ENCODE measurements at places on chromosomes 5 and 9.

GRCh38 chr9:133604214-133604613 lies 5.0 kb downstream of the FAM163B start:
- no peak for DNase-seq

GRCh38 chr5:132064140-132064539 lies 3.7 kb downstream of the IL3 start:
- no peak for DNase-seq

- DNase-seq, result no peak
Observed at GRCh38 chr5:135236228-135236907, 162.7 kb downstream of the MACROH2A1 start.

DNA sequence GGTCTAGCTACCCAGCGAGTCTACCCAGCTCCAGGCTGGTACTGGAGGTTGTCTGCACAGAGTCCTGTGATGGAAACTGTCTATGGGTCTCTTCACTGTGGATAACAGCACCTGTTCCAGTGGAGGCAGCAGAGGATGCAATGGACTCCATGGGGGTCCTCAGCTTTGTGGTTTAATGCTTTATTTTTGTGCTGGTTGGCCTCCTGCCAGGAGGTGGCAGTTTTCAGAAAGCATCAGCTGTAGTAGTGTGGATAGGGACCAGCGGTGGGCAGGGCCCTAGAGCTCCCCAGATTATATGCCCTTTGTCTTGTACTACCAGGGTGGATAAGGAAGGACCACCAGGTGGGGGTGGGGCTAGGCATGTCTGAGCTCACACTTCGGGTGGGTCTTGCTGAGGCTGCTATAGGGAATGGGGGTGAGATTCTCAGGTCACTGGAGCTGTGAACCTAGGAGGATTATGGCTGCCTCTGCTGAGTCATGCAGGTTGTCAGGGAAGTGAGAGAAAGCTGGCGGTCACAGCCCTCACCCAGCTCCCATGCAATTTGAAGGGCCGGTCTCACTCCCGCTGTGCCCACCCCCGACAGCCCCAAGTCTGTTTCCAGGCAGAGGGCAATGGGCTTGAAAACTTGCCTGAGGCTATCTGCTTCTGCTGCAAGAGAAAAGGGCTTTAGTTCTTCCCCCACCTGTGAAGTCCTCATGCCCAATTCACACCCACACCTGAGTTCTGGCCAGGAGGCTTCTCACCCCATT lies 397.1 kb downstream of the TLE1 start:
- DNase-seq, result no peak

GRCh38 chr5:92749943-92750342 lies 831.1 kb downstream of the NR2F1-AS1 start:
- no peak for DNase-seq

GRCh38 chr9:13022756-13023155 lies 247.9 kb downstream of the LURAP1L start:
- no peak for DNase-seq

- DNase-seq, result no peak
Observed at GRCh38 chr9:78676623-78677022, 379.7 kb downstream of the PSAT1 start.

- DNase-seq, result no peak
Observed at GRCh38 chr9:89778100-89779090, 173.6 kb downstream of the GADD45G start.

- DNase-seq, result peak; percentile 31
Observed at GRCh38 chr5:26894719-26895263, 143.6 kb downstream of the CDH9 start.

DNA sequence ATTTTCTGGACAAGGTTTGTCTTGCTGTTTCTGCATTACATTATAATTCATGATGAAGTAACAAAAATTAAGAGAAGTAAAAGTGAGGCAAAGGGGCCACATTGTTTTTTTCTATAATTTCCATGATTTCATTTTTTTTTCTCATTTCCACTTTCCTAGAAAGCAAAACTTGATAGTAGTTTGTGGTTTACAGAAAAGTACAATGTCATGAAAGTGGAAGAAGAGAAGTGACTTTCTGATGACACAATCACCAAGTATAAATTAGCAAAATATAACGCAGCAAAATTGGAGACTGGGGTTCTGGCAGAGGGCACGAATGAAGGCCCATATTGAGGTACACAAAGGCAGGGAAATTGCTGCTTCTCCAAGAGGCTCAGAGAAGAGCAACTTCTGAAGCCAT lies 5.0 kb upstream of the IFNA14 start:
- no peak for DNase-seq

DNA sequence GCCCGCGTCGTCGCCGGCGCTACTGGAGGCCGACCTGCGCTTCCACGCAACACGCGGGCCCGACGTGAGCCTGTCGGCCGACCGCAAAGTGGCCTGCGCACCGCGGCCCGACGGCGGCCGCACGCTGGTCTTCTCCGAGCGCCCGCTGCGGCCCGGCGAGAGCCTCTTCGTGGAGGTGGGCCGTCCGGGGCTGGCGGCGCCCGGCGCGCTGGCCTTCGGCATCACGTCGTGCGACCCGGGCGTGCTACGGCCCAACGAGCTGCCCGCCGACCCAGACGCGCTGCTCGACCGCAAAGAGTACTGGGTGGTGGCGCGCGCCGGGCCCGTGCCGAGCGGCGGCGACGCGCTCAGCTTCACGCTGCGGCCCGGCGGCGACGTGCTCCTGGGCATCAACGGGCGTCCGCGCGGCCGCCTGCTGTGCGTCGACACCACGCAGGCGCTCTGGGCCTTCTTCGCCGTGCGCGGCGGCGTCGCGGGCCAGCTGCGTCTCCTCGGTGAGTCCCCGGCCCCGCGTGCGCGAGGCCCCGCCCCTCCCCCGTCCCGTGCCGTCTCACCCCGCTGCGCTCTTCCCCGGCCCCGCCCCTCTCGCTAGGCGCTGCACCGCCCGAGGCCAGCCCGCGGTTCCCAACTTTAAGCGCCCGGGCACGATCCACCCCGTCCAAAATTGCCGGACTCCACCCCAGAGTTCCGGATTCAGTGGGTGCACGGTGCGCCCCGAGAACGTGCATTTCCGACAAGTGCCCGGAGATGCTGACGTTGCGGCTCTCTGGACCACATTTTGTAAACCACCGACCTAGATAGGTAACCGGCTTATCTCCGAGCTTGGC lies 42.8 kb downstream of the NEURL1B start:
- no peak for DNase-seq

GRCh38 chr9:68672215-68672614 lies 32.8 kb upstream of the PIP5K1B start:
- no peak for DNase-seq

DNA sequence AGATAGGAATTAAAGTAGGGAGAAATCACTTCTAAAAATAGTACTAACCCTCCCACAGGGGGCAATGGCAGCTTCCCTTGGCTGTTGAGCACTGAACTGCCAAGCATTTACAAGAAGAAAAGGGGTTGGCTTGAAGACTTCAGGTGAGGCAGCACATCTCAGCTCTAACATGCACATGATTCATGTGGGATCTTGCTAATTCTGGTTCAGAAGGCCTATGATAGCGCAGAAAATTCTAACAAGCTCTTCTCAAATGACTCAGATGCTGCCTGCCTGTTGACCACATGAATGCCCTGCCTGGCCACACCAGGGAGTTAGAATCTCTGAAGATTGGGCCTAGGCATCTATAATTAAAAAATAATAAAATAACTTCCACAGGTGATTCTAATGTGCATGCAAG lies 22.6 kb downstream of the CD180 start:
- DNase-seq, result no peak

DNA sequence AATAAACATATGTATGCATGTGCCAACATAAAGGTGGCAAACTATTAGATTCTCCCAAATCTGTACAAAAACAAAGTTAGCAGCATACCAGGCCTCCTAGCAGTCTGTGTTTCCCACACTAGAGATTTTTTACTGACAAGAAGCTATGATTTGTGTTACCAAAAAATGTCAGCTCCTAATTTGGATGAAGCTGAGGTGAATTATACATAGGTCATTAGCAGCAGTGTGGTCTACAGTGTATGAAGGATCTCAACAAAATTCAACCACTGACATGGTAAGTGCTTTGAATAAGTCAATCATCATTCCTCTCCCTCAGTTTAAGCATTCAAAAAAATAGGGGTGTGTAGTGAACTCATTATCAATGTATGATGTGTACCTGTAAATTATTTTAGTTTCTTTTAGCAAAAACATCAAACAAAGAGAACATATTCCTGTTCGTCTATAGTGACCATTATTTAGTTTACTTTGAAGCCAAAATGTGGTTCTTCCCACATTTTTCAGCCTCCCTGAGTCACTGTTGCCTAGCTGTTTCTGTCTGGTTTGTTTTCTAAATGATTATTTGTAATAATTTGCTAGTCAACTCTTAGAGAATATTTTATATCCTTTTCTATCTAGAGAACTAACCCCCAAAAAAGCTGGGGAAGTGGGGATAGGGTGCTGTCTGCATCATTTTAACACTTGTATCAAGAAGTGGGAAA lies 52.1 kb upstream of the RGMB start:
- no peak for DNase-seq

- no peak for DNase-seq
Observed at GRCh38 chr9:86246752-86247161, 12.7 kb downstream of the C9orf153 start.

GRCh38 chr5:116472274-116472673 lies 102.3 kb downstream of the SEMA6A start:
- no peak for DNase-seq

DNA sequence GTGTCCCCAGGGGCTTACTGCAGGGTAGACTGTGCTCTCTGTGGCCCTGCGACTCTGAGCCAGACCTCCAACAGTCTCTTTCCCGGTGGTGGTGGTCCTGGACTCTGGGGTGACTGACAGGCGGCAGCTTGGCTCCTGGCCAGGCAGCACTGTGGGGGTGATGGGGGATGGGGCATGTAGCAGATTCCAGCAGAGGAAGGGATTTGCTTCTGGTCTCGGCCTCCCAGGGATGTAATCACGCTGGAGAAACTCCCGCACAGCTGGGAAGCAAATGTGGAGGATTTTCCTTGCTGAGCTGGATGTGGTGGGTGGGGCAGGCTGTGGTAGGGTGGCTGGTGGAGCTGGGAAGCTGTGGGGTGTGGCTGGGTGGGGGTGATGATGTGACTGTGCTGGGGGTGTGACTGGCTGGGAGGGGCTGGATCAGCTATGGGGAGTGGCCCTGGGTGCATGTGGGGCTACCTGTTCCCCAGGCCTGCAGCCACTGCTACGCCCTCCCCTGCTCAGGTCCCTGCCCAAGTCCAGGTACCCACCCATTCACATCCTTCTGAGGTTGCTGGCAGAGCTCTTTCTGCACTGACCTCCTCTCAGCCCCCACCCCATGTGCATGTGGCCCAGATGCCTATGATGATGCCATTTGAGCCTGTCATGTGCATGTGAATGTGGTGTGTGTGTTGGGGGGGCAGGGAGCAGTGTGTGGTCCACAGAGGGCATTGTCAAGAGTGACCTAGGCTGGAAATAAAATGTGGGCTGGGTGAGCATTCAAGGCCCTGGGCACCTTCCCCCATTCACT lies 3.8 kb downstream of the NDST1 start:
- DNase-seq, result no peak

DNA sequence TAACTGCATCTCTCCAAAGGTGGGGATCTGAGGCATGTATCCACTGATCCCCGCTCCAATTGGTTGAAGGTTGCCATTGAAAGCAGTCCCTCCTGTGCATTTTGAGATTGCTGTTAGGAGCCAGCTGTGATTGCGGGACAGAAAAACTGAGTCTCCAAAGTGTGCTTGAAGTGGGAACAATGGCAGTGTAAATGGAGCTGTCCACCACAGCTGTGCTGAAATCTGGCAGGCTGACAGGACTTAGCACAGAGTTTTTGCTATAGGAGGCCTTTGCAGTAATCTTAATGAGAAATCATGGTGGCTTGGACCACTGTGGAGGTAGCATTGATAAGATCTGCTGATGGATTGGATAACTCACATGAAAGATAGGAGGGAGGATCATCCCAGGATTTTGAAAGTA lies 3.3 kb downstream of the RNF20 start:
- DNase-seq, result no peak

- DNase-seq, result no peak
Observed at GRCh38 chr5:88670461-88670860, 212.5 kb downstream of the MEF2C start.

GRCh38 chr5:95284572-95285408 lies at the start of gene MCTP1:
MCTP1 (minus strand) TSS chr5:95285094.
- no peak for DNase-seq

All from HS-27A (cell line).